HCT116 (cell line): ENCODE measurements at places on chromosomes 7 and 10.
A peak's percentile ranks its signal among the peaks of the same experiment; 100 is the strongest.

- H3K36me3 ChIP-seq: no peaks in the 10 kb centered on the region
- H3K27me3 ChIP-seq: no peaks in the 10 kb centered on the region
- H3K4me3 ChIP-seq: no peak overlapping the region
- H3K4me1 ChIP-seq: no peaks in the 10 kb centered on the region
- H3K27ac ChIP-seq: no peak overlapping the region
- no peak for DNase-seq
These were observed 23.5 kb upstream of the MEOX2 start for GRCh38 chr7:15709978-15710377.

- no peak for DNase-seq
- H3K4me1 ChIP-seq: no peaks in the 10 kb centered on the region
- no peak overlapping the region for H3K27ac ChIP-seq
- H3K4me3 ChIP-seq: no peak overlapping the region
- no peaks in the 10 kb centered on the region for H3K27me3 ChIP-seq
- H3K36me3 ChIP-seq: no peaks in the 10 kb centered on the region
These were observed 110.1 kb downstream of the CDK14 start for GRCh38 chr7:90706072-90706716.

GRCh38 chr7:110604885-110605284 is 486.0 kb upstream of the LRRN3 start:
- H3K27me3 ChIP-seq: no peaks in the 10 kb centered on the region
- no peaks in the 10 kb centered on the region for H3K4me1 ChIP-seq

GRCh38 chr7:71145906-71146901 is 14.3 kb downstream of the GALNT17 start:
- H3K4me3 ChIP-seq: no peak overlapping the region
- H3K36me3 ChIP-seq: no peaks in the 10 kb centered on the region
- H3K27ac ChIP-seq: no peak overlapping the region
- no peak for DNase-seq
- H3K4me1 ChIP-seq: no peaks in the 10 kb centered on the region

DNA sequence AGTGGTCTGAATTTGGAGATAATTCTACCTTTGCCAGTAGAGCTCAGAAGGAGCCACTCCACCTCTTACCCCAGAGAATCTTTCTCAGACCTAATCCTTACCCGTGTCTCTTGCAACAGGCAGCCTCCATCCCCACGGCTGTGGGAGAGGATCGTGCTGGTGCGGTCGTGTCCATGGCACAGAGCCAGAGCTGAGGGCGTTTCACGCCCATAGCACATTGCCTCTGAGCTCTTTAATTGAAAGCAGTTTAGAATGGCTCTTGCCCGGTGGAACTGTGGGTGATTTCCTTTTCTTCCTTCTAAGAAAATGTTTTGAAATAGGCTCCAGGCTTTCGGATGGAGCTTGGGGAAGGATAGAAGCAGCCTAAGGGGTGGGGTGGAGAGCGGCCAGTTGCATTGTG is 41.5 kb downstream of the PRF1 start:
- no peak for DNase-seq
- peaks cover 19% of the 10 kb centered on the region for H3K4me1 ChIP-seq
- H3K27ac ChIP-seq: no peak overlapping the region; the same call in 1 of the 2 replicates
- H3K4me3 ChIP-seq: no peak overlapping the region
- no peaks in the 10 kb centered on the region for H3K27me3 ChIP-seq

- H3K27ac ChIP-seq: peak overlapping the region; percentile 0; the same call in 1 of the 2 replicates
- DNase-seq: no peak
- H3K4me1 ChIP-seq: peaks cover 26% of the 10 kb centered on the region
- H3K36me3 ChIP-seq: no peaks in the 10 kb centered on the region
- H3K27me3 ChIP-seq: no peaks in the 10 kb centered on the region
These were observed 104.9 kb downstream of the CDK6 start for GRCh38 chr7:92731335-92732063.
